ENCODE measurements at places on chromosomes 5 and 9. TPM values are rescaled to one million over a fixed set of nuclear protein-coding genes. Genes with fewer than 3 reads are reported as not detected.

GRCh38 chr9:73114058-73114457 is 37.6 kb upstream of the ANXA1 start:
- no peak for DNase-seq

DNA sequence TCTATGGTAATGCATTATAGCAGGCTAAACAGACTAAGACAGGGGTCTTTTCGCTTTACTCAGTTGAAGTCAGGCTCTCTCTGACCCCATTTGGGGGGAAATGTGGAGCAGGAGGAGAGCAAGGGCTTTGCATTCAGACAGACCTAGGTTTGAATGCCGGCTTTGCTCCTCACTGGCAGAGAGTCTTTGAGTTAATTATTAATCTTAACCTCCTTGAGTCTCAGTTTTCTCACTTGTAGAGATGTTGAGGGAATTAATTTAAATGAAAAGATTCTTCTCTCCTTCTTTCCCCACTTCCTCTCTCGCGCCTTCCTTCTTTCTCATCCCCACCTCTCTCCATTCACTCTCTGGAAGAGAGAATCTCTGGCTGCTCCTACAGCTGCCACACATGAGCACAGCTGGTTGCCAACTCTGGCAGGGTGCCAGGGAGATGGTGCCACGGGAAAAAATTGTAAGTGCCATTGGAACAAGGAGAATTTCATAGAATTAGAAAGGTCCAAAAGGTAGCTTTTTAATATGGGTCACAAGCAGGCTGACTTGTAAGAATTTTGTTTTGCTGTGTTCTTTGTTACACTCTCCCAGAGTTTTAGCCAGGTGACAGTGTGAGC is 25.2 kb upstream of the GLRA1 start:
- DNase-seq, result no peak

DNA sequence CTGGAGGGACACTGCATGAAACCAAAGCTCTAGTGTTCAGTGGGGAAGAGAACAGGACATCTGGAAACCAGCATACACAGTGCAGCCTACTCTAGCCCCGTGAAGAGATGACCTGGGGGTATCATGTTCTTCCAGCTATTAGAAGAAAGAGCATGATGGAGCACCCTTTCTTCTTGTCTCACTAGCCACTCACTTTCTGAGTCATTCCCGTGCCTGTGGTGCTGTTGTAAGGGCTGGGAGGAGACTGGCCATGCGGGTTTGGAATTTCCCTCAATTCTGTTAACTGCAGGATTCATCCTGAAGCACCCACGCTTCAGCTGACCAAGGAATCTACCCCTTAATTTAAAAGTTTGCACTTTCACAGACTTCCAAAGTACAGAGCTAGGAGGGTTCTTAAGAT is 137.0 kb downstream of the COL23A1 start:
- peak; percentile 19 for DNase-seq

- no peak for DNase-seq
Measured at GRCh38 chr5:96823900-96824380, 16.2 kb upstream of the ERAP1 start.

GRCh38 chr5:176738637-176739250 is 71.6 kb upstream of the UNC5A start:
- no peak for DNase-seq

- no peak for DNase-seq
Measured at GRCh38 chr9:129785866-129786265, 17.1 kb upstream of the TOR1B start.

DNA sequence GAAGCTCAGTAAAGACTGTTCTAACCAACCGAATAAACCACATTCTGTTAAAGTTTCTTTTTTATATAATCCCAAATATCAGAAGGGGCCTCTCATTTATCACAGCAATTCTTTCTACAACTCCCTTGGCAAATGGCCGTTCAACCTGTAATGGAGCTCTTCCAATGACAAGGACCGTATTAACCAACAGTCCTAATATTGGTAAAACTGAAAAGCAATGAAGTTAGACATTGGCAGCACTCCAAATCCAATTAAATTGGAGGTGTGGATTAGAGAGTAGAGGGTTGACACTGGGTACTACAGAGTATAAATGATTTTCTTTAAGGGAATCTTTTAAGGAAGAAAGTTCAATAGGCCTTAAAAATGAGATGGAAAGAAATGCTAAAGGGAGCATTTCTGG is 842 bp downstream of the TMED7 start:
- no peak for DNase-seq

PCDHB7 gene
- polyA plus RNA-seq, result 0.40 TPM

- DNase-seq, result no peak
Measured at GRCh38 chr5:118882666-118883065, 105.7 kb downstream of the DTWD2 start.

FLT4 gene
- polyA plus RNA-seq, result 3.9 TPM

- no peak for DNase-seq
Measured at GRCh38 chr9:129236441-129237145, 58.5 kb upstream of the IER5L start.

PTPRD gene
- 42.8 TPM for polyA plus RNA-seq

DNA sequence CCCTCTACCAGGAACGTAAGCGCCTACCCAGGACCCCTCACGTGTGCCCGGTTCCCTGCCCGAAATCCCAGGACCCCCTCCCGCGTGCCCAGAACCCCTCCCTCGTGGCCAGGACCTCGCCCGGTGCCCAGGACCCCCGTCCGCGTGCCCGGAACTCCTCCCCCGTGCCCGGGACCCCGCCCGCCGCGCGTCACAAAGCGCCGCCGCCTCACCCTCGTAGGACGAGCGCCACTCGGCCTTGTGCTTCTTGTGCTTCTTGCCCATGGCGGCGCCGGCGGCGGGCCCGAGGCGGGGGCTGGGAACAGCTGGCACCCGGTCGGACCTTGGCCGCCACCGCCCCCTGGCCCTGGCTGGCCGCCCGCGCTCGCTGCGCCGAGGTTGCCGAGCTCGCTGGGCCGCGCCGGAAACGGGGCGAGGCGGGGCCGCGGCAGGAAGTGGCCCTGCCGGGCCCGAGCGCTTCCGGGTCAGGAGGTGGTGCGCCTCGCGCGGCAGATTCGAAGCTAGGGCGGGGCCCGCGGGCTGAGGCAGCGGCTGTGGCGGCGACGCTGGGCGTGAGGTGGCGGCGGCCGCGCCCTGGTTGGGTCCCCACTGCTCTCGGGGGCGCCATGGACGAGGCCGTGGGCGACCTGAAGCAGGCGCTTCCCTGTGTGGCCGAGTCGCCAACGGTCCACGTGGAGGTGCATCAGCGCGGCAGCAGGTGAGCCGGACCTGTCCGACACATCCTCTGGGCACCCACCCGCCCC is at the start of the genes BRD9 and TRIP13:
Gene BRD9 (minus strand): TSS at position 408 of the 743 bp plus-strand sequence. CDS start 144 bp downstream, at position 264.
Gene TRIP13 (plus strand): TSS at position 491 of the 743 bp plus-strand sequence. CDS start 115 bp downstream, at position 606.
- DNase-seq, result peak; percentile 89

DNA sequence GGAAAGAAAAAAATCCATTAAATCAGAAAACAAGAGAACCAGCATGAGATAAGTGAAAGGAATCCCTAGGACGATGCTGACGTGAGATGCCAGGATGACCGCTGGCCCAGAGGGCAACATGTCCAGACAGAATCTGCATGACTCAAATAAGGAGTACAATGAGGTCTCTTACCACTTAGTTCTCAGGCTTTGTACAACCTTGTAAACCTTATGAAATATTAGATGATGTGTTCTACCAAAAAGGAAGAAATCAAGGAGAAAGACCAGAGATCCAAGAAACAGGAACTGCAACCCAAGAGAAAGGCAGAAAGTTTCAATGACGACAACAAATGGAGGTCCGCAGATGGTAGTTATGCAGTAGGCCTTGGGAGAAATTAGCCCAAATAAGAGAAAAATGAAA is 2.8 kb upstream of the GPR150 start:
- DNase-seq, result no peak

DNA sequence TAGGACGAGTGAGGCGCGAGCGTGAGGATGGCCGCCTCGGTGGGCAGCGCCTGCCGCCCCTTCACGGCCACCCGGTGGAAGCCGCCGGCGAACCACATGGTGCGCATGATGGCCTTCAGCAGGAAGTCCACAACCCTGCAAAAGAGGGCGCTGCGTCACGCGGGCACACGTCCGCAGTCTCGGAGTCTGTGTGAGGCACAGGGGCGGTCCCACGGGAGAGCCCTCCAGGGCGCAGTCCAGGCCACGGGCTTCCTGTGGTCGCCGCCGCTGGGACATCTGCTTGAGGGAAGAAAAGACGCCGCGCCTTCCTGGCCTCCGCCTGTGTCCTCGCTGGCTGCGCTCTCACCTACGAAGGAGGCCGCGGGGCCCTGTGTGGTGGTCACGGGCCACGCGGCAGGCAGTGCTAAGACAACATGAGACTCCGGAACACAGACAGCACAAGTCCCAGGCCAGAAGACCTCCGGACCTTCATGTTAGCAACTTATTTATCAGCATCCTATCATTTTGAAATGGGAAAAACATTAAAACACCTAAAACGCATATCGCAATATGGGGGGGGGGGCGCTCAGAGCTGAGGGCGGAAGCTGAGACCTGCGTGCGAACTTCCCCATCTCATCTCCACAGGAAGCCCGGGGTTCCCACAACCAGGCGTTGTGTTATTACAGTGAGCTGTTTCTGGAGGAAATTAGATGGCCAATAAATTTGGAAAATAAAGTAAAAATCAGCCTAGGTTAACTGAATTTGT is 28.8 kb downstream of the LPCAT1 start:
- no peak for DNase-seq

DNA sequence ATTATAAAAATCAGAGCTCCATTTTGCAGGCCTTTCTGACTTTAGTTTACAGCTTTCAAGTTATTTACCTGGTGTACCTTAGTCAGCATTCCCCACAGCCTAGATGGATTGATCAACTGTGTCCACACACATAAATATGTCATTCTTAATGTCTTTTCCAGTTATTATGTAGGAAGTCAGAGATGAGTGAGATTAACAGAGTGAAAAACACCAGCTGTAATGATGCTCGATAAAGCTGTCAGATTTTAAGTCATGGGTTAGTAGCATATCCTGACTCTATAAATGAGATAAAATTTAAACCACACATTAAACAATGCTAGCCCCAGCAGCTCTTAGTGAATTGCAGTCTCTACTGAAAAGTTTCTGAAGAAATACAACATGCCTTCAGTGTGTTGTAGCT is 48.9 kb downstream of the NUDT12 start:
- DNase-seq, result no peak

PCDHGA3 gene
- polyA plus RNA-seq, result 1.4 TPM

- no peak for DNase-seq
Measured at GRCh38 chr9:87034841-87035240, 87.5 kb upstream of the GAS1 start.

- no peak for DNase-seq
Measured at GRCh38 chr5:150288791-150289190, 782 bp downstream of the CAMK2A start.

ATP6V0E1 gene
- 301 TPM for polyA plus RNA-seq

NIPAL4 gene
- polyA plus RNA-seq, result 0.17 TPM

- DNase-seq, result no peak
Measured at GRCh38 chr5:179613460-179614071, 9.9 kb downstream of the HNRNPH1 start.

- DNase-seq, result no peak
Measured at GRCh38 chr5:172028167-172028566, 21.7 kb upstream of the FBXW11 start.

DNA sequence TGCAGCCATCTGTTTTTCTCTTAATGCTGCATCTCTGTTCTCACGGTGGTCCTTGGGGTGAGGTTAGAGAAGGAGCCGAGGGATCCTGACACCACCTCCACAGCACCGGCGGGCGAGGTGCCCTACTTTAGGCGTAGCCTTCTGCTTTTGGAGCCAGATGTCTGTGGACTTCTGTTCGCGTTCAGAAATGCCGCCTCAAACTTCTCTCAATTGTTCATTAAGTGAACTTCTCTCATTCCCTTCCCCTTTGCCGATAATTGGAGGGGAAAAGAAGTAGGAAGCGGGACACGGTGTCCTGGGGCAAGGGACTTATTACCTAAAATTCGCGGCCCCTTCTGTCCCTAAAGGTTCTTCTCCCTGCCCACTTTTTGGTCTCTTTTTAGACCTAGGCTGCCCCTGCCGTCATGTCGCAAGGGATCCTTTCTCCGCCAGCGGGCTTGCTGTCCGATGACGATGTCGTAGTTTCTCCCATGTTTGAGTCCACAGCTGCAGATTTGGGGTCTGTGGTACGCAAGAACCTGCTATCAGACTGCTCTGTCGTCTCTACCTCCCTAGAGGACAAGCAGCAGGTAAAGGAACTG is 455 bp downstream of the KIF20A start:
- no peak for DNase-seq

DNA sequence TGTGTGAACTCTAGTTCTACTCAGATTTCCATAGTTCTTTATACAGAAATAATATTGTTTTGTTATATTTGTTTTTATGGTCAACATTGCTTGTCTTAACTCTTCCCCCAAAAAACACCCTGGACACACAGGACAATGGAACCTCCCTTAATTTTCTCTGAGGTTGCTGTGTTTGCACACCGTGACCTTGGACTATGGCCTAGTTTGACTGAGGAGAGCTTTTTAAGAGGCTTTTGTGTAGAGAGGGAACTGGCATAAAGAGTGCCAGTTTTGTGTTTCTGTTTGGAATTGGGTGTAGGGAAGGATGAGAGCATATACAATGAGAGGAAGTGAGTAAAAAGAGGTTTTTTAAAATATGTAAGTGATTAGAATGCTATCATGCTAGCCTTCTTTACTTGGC is 101.1 kb upstream of the MEF2C start:
- no peak for DNase-seq

DNA sequence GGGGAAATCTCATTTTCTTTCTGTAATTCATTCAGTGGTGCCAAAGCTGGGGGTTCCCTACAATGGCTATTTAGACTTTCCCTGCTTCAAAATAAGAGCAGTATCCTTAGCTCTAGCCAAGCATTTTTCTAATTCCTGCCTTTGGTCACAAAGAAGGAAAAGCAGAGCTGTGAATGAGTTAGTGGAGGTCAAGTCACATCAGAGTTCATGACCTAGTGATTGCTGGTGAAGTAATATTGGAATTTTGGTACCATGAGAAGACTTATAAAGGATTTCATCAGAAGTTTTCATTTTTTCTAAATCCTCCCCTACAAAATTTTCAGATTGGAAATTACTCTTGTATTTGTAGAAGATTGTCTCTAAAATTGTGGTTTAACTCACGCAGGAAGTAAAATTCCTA is 28.0 kb downstream of the DNAJC21 start:
- DNase-seq, result peak; percentile 20

DNA sequence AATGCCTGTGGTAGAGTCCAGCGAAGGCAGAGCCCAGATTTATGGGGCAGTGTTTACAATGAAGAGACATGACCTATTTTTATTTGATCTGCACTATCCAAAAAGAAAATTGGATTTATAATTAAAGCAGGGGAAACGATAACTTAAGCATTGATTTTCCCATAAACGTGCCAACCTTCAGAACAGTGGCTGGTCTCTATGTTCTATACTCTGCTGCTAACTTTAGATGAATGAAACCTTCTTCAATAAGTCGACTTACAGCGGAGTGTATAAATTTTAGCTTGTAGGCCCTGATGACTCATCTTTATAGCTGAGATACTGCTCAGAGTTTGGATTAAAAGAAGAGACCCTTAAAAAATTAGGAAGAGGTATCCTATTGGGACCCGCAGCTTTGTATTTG is 452.6 kb downstream of the TLR4 start:
- DNase-seq, result no peak

SCGB3A2 gene
- 0.37 TPM for polyA plus RNA-seq
